Gastroesophageal sphincter (tissue), 4 donors: ENCODE measurements at places on chromosomes 6 and 20.
A peak's percentile ranks its signal among the peaks of the same experiment; 100 is the strongest.

DNA sequence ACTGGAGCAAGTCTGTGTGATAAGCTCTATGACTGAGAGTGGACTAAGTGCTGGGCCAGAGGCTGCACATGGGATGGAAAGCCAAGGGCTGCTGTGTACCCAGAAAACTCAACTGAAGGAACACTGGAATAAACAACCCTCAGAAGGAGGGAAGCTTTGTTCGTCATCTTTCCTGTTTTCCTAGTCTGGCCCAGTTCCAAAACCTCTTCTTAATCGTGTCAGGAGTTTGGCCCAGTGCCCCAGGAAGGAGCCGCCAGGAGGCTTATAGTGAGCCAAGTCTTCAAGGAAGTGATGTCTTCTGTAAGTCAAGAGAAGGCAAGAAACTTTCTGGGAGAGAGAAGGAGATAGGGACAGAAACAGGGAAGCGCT lies 23.3 kb upstream of the TOP1 start:
- ATAC-seq: peak; percentile 68

GRCh38 chr6:136525586-136526195 lies 24.5 kb downstream of the MAP7 start:
- ATAC-seq: no peak

DNA sequence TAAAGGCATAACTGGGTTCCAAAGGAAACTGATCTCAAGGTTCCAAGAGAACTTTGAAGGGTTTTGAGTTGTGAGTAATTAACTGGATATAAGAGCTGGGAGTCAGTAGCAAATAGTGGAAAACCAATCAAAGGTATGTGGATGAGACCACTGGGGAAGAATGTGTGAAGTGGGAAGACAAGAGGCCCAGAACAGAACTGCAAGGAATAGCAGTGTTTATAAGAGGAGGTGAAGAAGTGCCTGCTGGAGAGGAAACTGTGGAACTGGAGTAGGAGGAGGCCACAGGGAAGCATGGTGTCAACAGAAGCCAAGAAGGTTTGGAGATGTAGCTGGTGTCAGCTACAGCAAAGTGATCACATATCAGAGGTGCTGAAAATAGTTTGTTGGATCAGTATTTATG lies 18.7 kb upstream of the HDAC2 start:
- ATAC-seq: no peak

- no peak for ATAC-seq
Observed at GRCh38 chr20:10306440-10307358, 88.1 kb downstream of the SNAP25 start.

- ATAC-seq: no peak
Observed at GRCh38 chr6:10721850-10722569, 860 bp upstream of the TMEM14C start.

GRCh38 chr6:117346142-117346930 lies 79.4 kb downstream of the ROS1 start:
- no peak for ATAC-seq
